Naive thymus-derived CD8-positive, alpha-beta T cell (primary cell): ENCODE measurements at places on chromosomes 4 and X.

DNA sequence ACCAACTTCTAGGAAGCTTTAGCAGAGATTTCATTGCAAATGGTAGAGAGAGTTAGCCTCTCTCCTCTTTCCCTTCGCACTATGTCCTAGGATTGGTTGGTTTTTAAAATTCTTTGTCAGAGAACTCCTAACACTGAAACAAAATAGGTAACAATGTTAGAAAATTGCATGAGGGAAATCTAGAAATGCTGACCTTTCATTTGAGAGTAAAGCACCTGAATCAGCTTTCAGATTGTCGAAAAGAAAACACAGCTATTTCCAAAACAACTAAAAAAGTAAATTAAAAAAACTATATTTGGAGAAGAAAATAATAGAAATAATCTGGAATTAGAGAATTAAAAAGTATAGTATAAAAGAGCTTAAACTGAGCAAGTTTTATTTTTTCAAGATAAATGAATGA is 108.1 kb upstream of the GK2 start:
- no peak for DNase-seq

GRCh38 chr4:180913750-180914149 is 1329.5 kb upstream of the TENM3 start:
- no peak for DNase-seq

DNA sequence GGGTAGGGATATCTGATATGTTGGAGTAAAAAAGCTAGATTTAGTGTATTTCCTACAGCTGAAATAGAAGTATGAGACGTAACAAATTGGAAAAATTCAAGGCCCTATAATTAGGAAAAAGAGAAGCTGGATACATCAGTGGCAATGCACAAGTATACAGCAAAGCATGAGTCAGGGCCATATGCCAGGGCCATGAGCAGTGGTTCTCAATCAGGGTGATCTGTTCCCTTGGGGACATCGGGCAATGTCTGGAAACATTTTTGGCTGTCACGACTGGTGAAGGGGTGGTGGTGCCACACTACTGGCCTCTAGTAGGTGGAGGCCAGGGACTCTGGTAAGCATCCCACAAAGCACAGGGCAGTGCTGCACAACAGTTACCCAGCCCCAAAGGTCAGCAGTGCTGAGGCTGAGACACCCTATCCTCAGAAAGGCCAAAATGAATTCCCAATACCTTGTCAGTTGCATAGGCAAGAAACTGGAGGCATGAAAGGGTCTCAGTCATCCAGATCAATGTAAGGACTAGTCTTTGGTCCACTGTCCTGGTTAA is 36.8 kb upstream of the NAP1L5 start:
- DNase-seq = no peak

DNA sequence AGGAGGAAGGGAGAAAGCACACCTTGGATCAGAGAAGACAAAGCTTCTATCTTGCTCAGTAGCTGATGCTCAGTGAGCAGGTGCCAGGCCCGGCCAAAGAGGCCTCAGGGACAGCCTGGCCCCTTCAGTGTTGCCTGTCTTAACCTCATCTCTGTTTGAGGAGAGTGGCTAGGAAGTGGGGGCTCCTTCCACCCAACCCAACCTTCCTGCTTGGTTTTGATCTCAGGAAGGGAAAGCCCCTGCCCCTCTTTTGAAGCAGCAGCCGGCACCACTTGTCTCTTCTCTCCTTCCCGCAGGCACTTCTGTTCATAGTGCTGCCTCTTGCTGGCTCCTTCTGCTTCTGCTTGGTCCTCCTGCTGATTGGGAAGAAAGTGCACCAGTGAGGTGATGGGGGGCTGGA is 2.4 kb upstream of the AFF2 start:
- no peak for DNase-seq

GRCh38 chr4:148076964-148077363 is 345.1 kb downstream of the ARHGAP10 start:
- no peak for DNase-seq

DNA sequence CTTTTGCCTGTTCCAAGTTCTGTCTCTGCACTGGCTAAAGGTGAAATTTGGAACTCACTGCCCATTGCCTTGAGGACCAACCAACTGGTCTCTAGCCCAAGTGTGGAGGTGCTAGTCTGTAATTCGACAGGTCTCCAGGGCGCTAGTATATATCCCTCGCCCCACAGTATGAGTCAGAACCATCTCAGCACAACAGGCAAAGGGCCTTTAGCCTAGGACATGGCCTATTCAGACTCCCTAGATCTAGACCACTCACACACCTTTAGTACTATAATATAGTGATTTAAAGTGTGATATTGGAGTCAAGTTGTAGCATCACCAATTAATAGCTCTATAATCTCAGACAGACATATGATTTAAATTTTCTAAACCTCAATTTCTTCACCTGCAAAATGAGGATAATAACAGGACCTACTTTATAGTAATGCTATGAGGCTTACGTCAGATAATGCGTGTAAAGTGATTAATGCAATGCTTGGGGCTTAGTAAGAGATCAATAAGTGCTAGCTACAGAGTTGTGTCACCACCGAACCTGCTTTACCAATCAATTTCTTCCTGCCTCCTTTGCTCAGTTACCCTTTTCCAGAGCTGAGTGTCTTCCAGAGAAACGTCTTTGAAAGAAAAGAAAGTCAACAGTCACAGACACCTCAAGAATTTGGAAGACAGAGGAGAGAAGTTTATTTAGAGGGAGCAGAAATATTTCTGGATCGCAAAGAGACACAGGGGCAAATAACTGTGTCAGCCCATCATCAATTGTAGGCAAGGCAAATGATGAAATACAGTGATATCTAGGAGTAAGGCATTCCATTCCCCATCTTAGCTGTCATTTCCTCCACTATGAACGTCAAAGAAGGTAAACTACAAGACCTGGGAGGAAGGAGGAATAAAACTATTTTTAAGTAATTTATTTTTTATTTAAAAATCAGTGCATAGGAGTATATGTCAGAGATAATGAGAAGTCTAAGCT is 2.3 kb downstream of the NOX1 start:
- DNase-seq = no peak

DNA sequence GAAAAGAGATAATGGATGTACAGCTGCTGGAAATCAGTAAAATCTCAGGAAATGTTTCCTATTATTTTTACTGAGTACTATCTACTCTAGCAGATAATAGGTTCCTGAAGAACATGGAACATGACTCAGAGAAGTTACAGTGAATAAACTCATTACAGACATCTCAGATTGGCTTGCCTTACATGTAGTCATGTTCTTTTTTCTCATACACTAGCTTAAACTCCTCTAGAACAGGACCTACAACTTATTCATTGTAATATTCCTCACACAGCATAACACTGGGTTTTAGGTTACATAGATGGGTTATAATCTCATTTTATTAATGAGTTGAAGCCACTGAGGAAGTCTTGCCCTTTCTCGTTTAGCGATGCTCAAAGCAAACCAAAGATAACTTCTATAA is 86.9 kb upstream of the BMP2K start:
- DNase-seq = no peak

DNA sequence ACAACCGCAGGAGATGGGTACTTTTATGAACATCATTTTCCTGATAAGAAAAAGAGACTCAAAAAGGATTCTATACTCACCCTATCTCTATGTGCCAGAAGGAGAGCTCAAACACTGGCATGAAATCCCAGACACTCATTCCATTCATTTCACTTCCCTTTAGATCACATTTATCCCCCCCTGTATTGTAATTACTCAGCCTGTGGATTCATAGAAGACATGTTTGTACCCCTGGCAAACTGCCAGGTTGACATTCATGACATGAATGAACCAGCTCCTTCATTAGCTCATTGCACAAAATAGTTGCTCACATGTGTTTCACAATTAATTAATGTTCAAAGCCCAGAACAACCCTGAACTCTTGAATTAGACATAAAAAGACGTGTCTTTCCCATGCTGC is 4.9 kb downstream of the SMR3A start:
- no peak for DNase-seq

- no peak for DNase-seq
Measured at GRCh38 chr4:85946821-85947220, 413.0 kb downstream of the MAPK10 start.

- DNase-seq = no peak
Measured at GRCh38 chr4:47031011-47031678, at the start of gene GABRB1. GABRB1 (plus strand) TSS chr4:47031567.

GRCh38 chr4:3485011-3485791 is 22.1 kb downstream of the DOK7 start:
- DNase-seq = no peak

DNA sequence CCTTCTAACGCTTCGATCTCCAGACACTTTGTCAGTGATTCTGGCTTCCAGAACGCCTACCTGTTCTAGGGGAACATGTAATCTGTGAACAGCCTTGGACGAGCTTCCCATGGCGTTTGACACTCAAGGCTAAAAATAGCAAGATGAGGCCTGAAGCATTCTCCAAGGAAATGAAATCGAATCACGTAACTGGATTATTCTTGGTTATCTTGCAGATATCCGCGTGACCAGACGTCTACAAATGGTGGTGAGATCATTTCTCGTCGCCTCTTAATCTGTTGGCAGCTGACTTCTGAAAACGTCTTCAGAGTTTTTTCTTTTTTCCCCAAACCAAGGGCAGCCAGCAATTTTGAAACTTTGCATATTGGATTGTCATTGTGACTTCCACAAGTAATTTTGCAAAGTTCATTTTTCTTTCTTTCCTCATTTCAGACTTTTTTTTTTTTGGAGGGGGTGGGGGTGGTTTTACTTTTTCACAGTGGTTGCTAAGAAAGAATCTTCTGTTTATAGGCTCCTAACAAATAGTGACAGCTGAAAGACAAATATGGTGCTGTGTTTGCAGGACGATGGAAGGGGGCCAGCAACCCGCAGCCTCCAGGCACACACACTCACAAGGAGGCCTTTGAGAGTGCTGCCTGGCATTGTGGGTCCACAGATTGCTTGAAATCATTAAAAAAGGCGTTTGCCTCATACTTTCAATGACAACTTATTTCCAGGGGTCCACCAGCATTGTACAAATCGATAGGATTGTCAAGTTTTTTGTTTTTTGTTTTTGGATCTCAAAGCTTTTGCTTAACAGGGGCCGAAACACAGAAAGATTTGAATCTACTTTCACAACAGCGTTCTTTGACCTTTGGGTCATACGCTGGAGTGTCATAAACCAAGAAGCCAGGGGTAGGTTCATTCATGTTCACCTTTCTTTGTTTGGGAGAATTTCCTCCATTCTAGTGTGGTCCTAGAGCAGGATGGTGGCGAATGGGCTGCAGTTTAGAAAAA is 32.4 kb upstream of the PDLIM3 start:
- no peak for DNase-seq

DNA sequence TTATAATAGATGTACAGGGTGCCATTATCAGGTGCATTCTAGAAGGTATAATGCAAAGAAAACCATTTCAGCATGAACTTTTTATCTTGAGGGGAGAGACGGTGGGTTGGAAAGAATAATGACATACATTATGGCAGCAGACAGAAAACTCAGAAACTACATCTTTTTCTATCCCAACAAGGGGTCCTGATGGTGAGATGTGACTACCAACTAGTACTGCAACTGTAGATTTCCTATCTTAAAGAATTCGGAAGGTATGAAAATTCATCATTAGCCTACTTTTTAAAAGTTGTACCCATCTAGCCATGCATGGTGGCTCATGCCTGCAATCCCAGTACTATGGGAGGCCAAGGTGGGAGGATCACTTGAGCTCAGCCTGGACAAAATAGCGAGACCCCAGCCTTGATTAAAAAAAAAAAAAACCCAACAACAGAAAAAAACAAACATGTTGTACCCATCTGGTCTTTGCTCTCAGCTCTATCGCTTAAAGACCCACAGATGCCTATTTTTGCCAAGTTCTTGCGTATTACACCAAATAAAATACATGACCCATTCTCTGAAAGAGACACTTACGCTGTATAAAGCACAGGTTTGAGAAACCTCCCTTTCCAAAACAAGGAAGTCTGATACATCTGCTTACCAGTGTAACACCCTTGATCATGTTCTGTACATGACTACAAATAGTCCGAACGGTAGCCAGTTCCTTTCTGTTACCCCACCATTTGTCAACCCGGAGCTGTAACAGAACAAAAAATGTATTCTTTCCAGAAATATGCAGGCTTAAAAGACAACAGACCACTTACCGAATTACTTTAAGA is 1.6 kb downstream of the RPL9 start:
- no peak for DNase-seq

GRCh38 chr4:45453258-45453853 is 670.5 kb downstream of the GABRG1 start:
- DNase-seq = no peak

- no peak for DNase-seq
Measured at GRCh38 chrX:47247206-47247998, 14.6 kb downstream of the USP11 start.

DNA sequence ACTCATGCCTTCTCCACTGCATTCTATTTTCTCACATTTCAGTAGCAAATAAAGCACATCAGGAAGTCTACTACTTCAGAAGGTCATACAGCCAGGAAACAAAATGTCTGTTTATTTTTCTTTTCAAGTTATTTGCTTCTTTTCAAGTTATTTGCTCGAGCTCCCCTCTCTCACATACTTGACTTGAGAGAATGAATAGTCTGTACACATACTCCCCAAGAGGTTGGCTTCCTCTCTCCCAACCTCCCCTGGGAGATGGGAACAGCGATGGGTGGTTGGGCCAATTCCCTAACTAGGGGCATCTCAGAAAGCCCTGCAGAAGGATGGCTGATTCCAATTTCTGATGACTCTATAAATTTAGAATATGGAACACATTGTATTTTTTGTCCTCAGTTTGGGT is 64.7 kb upstream of the PTPN13 start:
- no peak for DNase-seq

DNA sequence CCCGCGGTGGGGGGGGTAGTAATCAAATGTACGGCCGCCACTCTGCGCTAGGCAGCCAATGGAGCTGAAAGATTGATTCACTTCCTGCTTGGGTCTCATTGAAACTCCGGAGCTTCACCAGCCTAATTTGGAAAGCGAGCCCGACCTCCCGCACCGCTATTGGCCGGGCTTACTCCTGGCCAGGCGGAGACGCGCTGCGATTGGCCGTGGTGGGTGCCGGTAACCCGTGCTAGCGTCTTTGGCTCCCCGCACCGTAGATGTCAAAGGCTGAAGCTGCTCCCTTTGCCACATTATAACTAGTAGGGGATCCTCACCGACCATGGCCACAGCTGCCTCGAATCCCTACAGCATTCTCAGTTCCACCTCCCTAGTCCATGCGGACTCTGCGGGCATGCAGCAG is at the start of gene POU3F4:
Gene POU3F4 (plus strand): TSS at position 285 of the 400 bp plus-strand sequence. CDS start 35 bp downstream, at position 320.
- no peak for DNase-seq

- no peak for DNase-seq
Measured at GRCh38 chr4:33054161-33054560, 2334.0 kb downstream of the PCDH7 start.

- DNase-seq = no peak
Measured at GRCh38 chrX:11196476-11196875, 85.3 kb downstream of the HCCS start.

GRCh38 chr4:61872983-61873382 is 672.9 kb downstream of the ADGRL3 start:
- no peak for DNase-seq

GRCh38 chr4:83748711-83749110 is 212.8 kb downstream of the GPAT3 start:
- no peak for DNase-seq

DNA sequence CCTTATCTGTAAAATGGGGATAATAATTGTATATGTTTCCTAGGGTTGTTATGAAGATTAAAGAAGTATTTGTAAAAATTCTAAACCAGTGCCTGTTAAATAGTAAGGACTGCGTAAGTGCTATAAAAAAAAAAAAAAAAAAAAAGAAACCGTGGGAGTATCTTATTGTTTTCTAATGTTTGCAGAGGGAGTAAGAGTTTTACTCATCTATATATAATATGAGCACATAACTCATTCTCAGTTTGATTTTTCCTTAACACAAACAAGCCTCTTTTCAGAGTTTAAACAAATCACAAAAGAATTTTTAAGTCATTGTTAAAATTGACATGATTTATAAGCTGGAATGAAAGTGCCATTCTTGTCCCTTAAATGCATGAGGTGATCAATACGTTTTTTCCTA is 104.9 kb downstream of the AMELX start:
- DNase-seq = no peak
